NCI-H2171 treated with DMSO at 0.1 percent for 48 hours (cell line): ENCODE measurements at places on chromosomes 5 and 9.

DNA sequence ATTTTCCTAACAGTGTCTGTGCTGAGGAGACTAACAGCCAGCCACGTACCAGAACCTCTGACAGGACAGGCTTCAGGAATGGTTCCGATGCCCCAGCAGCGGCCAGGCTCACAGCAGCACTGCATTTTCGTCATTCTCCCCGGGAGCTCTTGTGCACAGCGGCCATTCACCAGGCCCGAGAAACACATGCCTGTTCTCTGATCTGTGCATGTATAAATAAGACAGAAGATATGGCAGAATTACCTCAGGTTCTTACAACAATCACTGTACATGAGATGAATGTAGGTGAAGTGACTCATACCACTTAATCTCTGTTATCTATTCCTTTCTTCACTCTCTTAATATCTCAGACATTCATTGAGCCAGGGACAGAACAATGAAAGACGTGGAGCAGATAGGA is 143.0 kb downstream of the FBN2 start:
- no peak for DNase-seq

GRCh38 chr5:168209997-168210396 is 81.4 kb upstream of the WWC1 start:
- no peak for DNase-seq

DNA sequence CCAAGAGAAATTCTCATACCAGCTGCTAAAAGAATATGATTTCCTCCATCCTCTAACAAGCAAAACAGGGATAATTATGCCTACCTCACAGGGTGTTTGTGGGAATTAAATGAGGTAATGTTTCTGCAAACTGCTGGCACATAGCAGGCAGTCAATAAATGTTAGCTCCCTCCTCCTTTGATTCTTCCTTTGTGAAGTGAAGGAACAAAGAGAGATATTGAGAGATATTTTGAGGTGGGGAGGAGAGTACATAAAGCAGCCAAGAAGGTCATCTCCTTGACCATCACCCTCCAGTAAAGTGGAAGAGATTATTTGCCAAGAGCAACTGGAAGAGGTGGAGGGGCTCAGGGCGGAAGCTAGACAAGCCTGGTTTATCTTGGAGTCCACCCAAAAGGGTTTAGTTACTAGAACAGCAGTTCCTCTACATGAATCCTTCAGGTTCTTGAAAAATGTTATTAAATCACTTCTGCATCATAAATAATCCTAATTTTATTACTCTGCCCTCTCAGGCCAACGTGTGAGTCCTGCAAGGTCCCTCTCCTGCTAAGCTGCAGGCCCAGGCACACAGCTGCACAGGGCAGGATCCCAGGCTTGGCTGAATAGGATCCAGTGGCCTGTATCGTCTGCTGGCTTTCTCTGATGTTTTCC is 35.0 kb upstream of the TLE1 start:
- no peak for DNase-seq

DNA sequence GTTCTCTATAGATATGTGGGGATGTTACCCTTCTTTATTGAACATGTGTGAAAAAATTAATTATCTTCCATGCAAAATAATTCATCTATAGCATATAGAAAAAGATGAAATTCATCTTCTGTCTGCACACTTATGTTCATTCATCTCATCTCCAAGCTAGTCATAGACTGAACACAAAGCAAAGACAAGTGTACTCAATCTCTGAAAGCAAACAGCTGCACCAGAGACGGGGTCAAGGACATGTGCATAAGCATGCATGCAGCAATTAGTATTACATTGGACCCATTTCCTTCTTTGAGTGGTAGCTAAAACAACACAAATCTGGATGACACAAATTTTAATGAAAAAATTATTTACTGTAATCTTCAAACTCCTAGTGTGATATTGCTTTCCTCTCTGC is 547.0 kb upstream of the COX7C start:
- no peak for DNase-seq

- DNase-seq: no peak
Observed at GRCh38 chr5:40224421-40224820, 455.3 kb upstream of the PTGER4 start.

DNA sequence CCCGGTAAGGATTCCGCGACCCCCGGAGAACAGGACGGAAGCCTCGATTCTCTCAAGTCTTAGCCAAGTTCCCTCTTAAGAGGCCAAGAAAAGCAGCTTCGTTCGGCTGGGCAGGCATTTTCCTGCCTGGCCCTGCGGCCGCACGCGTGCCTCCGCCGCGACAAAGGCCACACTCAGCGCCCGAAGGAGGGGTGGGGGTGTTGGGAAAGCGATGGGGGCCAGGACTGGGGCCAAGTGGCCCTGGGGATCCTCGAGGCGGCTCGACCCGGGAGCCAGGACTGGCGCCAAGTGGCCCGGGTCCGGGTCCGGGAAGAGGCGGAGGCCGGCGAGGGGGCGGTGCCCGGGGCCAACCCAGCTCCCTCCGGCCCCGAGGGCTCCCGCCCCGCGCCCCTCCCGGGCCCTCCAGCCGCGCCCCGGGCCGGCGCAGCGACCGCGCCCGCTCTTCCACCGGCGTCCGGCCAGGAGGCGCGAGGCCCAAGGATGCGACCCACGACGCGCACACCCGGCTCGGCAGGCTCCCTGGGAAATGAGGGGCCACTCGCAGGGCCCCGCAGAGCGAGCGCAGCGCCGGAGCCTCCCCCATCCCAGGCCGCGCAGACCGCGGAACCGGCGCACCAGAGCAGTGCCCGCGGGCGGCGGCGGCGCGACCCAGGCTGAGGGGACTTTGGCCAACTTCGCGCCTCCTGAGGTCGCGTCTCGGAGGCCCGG is 756 bp downstream of the VAV2 start:
- DNase-seq: no peak

DNA sequence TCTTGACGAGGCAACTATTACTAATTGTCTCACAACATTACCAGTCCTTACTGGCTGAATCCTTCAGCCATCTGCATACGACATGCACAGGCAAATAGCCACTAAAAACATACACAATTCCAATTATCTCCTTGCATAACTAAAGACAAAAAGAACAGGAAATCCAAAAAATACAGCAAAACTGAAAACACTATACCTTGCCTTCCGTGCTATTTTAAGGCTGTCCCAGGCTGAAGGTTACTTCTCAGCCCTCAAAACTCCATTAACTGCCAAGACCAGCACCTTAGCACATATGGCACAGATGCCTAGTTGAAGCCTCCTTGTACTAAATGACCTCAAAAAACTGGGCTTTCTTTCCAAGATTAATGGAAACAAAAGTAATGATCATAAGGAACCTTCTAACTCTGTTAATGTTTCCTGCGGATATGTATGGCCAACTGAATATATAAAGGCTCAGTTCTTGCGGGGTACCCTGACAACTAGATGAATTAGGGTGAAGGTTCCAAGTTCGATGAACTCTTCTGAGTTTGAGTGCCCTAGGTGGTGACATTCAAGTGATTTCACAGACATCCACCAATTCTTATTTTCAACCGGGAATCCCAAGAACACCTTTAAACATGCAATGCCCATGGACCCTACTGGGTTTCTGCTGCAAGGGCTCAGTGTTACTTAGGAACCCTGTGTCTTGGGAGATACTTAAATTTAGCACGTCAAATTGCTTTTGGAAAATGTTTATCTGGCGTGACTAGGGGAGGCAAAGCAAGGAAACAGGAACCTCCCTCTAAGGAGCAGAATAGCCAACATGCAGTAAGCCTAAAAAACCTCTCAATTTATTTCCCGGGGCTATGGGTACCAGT is 455.3 kb downstream of the RAB3C start:
- no peak for DNase-seq

GRCh38 chr9:111066468-111066867 is 28.2 kb upstream of the LPAR1 start:
- no peak for DNase-seq

DNA sequence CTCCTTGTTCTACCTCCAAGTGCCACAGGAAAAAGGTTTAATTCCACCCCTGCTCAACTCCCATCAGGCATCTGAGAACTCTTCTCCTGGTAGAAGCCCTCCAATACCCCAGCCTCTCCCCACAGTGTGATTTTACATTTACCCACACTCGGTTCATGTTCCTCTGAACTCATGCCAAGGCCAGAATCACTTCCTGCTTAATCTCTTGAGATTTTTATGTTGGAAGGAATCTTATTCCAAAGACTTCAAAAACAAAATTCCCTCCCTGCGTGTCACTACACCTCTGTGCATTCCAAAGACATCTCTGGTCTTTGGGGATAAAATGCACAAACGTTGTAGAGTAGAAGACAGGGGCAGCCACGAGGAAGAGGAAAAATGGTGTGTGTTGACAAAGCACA is 186.8 kb downstream of the ACTL7B start:
- no peak for DNase-seq

DNA sequence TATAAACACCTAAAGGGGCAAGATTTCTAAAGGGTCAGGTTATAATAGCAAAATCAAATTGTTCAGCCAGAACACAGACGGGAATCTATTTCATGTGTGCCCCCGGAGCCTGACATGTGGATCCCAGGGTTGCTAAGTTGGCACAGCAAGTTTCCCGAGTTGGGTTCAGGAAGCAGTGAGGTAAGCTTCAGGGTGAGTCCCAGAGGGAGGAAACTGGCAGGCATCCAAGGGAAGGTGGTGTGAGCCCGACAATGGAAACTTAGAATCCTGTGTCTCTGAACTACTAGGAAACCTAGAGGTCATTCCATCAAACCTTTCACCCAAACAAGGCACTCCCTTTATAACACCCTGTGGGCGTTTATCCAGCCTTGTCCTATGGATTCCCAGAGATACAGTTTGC is 98.4 kb downstream of the ADRB2 start:
- DNase-seq: no peak

GRCh38 chr5:83889971-83890745 is 169.5 kb upstream of the HAPLN1 start:
- no peak for DNase-seq

DNA sequence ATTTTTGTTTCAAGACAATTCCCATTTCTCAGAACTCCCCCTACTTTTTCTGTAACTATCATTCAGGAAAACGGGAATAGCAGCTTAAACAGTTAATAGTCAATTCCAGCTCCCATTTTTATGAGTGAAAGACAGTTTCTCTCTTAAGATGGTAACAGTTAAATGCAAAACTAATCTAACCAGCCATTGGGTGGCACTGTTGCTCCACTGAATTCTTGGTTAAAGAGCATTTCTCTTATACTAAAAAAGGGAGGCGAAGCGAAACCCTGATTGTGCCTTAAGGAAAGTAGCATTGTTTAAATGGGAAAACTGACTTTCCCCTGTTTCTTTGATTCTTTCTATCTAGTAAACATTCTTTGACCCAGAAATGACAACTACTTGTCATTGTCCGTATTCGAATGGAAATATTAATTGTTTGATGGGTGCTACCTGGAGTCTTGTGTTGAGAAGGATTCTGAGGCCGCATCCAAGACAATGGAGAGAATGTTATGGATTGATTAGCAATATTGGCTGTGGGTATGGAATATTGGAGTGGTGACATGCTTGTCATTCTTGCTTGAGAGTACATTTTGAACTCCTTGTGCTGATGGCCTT is 507.8 kb downstream of the MAT2B start:
- peak; percentile 29 for DNase-seq

DNA sequence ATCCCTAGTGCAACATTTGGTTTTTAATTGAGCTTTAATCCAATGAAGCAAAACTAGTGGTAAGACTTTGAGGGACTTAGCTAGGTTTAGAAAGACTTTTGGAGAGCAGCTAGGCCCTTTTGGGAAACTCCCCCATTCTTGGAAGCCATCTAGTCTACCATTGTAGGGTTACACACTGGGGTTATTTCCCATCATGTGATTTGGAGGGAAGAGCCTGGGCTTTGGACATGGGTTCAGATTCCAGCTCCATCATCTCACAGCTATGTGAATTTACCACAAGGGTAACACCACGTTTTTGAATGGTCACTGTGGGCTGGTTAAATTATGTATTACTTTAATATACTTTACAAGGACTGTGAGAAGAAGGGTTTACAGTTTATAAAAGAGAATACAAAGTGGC is 18.3 kb upstream of the TNFSF15 start:
- DNase-seq: no peak

- DNase-seq: no peak
Observed at GRCh38 chr5:93653716-93654115, 70.7 kb downstream of the NR2F1 start.

GRCh38 chr5:118956727-118957126 is 31.6 kb downstream of the DTWD2 start:
- peak; percentile 36 for DNase-seq

- no peak for DNase-seq
Observed at GRCh38 chr5:80884086-80884813, 75.9 kb upstream of the RASGRF2 start.

DNA sequence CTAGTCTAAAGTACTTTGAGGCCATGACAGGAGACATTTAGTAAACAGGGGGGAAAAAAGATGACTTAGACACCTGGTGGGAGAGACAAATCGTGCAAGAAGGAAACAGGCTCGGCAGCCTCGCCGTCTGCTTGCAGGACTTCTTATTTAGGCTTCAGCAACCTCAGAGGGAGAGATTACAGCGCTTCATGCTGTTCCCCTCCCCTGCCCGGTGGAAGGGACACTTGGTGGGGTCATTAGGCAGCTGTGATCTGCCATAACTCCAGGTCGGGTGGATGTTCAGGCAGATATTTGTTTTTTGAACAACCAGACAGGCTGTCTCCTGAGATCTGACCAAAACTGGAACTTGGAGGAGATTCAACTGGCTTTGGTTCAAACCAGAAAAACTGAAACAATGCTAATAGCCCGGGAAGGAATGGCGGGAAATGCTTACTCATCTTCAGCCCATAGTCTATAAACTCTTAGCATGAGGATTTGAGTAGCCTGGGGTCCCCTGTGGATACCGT is 38.1 kb upstream of the CD180 start:
- peak; percentile 1 for DNase-seq

DNA sequence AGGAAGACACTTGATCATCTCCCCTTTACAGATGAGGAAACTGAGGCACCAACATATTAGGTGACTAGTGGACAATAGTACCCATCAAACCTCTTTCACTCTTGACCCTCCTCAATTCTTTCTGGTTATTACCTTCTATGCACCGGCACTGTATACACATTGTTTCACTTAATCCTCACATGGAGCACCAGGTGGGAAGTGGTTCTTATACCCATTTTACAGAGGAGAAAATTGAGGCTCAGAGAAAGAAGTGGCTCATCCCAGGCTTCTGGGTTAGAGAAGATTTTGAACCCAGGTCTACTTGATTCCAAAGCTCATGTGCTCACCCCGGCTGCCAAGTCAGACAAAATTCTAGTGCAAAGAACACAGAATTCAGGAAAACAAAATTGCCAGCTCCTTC is 17.4 kb upstream of the DENND1A start:
- DNase-seq: no peak

- no peak for DNase-seq
Observed at GRCh38 chr5:75664979-75665378, 52.3 kb downstream of the POC5 start.

DNA sequence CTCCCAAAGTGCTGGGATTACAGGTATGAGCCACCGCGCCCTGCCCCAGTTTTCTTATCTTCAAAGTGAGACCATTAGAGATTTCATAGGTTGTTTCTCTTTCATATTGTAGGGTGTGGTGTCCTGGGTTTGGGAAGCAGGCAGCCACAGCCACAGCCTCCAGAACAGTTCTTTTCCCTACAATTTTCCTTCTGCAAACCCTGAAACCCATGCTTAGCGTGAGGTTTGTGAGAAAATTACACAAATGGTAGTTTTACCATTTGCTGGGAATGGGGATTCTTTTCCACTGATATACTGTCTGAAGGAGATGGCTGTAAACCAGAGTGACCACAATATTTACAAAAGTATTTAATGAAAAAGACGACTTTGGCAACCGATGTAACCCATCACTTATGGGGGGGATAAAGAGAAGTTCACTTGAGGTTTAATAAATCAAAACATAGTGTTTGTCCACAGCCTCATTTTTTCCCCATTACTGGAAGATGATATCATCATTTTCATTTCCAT is 26.7 kb upstream of the ECM2 start:
- no peak for DNase-seq

- no peak for DNase-seq
Observed at GRCh38 chr9:134502266-134502791, 139.3 kb upstream of the COL5A1 start.
